Fibroblast of the conjunctiva (primary cell): ENCODE measurements at places on chromosomes 12 and 14.

- DNase-seq, result peak; percentile 66
Measured at GRCh38 chr12:65609359-65609771, 214.9 kb upstream of the HMGA2 start.

DNA sequence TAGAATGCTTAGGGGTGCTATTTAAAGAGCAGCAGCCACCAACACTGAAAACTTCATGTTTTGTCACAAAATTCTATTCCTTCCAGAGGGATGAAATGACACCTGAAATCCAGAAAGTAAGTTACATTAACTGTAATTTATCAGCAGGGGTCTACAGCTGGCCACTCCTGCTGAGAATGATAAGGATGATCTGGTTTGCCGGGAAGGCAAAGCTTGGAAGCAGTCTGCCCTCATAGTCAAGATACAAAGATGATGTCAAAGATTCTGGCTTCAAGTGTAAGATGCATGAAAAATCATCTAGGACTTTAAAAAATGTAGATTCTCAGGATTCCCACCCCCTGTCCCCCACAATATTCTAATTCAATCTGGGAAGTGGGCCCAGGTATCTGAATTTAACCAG, 58.4 kb downstream of the DCAF5 start:
- DNase-seq, result no peak

- no peak for DNase-seq
Measured at GRCh38 chr12:107511292-107511691, 174.3 kb upstream of the PWP1 start.

DNA sequence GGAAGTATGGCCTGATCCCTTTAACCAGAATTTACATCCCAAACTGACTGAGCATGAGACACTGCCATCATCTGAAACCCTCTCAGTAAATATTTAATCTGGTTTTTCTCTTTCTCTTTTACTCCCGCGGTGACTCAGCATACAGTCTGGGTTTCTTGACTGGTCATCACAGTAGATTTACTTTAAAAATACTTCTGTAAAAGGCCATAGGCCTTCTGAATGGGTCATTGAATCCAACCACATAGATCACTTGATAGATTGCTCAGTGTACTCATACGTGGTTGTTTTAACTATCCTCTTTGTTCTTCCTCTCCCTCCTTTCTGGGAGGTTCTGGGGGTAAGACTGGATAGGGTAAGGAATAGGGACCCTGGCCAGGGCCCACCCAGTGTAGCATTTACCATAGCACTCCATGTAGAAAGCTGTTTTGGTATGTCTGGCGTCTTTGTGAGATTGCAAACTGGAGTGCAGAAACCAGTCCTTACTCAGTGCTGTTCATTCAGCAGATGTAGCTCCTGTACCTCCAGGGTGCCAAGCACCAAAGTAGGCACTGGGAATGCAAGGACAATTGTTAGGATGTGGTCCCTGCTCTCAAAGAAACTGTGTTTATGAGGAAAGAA, 165.7 kb downstream of the SRGAP1 start:
- no peak for DNase-seq

DNA sequence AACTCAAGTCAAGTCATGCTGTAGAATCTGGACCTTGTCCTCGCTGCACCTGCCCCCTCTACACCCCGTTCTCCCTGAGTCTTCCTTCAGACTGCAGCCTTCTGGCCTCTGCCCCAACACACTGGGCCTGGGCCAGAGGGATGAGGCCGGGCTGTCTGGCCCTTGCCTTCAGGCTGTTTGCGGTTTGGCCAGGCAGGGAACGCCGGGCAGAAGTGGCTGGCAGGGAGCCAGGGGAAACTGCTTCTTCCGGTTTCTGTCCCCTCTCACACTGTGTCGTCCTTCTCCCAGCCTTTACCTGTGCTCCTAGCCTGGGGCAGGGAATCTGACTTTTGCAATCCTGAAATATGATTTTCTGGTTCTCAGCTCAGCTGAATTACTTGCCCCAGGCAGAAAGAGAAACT, 13.5 kb downstream of the DGLUCY start:
- no peak for DNase-seq

- DNase-seq, result no peak
Measured at GRCh38 chr14:97021001-97021400, 223.8 kb downstream of the VRK1 start.

DNA sequence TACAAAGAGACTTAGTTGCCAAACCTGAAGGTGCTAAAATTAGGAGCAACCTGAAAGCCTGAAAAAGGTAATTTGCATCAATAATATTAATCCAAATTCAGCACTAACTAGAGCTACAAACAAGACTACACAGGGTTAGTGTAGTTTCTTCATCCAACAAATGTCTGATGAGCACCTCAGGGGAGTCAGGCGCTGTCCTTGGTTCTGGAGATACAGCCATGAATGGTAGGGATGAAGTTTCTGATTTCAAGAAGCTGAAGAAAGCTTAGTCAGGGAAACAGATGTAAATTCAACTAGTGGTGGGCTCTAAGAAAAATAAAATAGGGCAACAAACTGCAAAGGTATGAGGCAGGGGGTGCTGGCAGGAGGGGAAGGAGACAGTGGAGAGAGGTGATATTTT, 266.3 kb downstream of the GLT1D1 start:
- no peak for DNase-seq

- no peak for DNase-seq
Measured at GRCh38 chr14:95233702-95234241, 76.4 kb upstream of the DICER1 start.

GRCh38 chr14:99314623-99315022, 42.6 kb upstream of the BCL11B start:
- no peak for DNase-seq

DNA sequence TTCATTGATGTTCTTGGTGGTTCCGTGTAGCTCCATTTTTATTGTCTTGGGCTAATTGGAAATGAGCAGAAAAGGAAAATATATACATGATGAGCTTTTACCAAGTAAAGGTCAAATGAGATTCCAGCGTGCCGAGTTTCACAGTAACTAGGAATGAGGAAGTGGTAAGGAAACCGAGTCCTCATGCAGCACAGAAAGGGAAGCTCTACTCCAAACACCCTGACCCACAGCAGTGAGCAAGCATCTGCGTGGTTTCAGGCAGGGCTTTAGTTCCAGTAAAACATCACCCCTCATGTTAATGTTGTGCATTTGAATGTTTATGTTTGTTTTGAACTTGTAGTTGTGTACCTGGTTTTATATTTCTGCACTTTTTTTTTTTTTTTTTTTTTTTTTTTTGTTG, 208.0 kb downstream of the SLC41A2 start:
- no peak for DNase-seq

DNA sequence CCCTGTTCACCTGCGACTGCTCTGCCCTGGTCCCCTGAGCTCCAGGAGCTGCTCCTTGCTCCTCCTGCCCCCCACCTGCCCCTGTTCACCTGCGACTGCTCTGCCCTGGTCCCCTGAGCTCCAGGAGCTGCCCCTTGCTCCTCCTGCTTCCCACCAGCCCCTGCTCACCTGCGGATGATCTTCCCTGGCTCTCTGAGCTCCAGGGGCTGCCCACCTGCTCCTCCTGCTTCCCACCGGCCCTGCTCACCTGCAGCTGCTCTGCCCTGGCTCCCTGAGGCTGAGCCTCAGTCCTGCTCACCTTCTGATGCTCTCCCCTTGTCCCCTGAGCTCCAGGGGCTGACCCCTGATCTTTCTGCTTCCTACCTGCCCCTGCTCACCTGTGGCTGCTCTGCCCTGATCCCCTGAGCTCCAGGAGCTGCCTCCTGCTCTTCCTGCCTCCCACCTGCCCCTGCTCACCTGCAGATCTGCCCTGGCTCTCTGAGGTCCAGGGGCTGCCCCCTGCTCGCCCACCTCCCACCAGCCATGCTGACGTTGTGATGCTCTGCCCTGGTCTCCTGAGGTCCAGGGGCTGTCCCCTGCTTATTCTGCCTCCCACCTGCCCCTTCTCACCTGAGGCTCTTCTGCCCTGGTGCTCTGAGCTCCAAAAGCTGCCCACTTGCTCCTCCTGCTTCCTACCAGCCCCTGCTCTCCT, 219.2 kb downstream of the TMEM121 start:
- DNase-seq, result no peak

- DNase-seq, result no peak
Measured at GRCh38 chr12:65868878-65869277, 44.6 kb downstream of the HMGA2 start.

- DNase-seq, result no peak
Measured at GRCh38 chr12:3797531-3798048, 44.7 kb upstream of the CRACR2A start.

DNA sequence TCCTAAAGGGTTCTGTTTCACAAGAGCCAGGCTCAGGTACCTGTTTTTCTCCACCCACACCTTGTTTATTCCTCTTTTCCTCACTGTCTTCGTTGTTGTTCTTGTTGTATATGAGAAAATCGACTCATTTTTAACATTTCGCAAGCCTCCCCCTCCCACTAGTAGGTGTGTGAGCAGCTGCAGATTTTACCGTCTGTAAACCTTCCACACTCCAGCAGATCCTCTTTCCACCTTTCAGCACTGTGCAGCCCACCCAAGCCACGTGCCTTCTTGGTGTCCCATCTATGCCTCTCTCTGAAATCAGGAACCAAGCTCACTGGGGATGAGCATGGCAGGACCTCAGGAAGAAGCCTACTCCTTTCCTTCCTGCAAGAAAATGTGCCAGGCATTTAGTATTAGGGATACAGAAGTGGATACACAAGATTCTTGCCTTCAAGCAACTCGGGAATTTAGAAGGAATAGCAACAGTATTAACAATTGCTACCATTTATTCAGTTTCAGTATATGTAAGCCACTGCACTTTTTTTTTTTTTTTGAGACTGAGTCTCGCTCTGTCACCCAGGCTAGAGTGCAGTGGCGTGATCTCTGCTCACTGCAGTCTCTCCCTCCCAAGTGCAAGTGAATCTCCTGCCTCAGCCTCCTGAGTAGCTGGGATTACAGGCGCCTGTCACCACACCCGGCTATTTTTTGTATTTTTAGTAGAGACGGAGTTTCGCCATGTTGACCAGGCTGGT, 113.6 kb downstream of the CHST11 start:
- DNase-seq, result no peak

DNA sequence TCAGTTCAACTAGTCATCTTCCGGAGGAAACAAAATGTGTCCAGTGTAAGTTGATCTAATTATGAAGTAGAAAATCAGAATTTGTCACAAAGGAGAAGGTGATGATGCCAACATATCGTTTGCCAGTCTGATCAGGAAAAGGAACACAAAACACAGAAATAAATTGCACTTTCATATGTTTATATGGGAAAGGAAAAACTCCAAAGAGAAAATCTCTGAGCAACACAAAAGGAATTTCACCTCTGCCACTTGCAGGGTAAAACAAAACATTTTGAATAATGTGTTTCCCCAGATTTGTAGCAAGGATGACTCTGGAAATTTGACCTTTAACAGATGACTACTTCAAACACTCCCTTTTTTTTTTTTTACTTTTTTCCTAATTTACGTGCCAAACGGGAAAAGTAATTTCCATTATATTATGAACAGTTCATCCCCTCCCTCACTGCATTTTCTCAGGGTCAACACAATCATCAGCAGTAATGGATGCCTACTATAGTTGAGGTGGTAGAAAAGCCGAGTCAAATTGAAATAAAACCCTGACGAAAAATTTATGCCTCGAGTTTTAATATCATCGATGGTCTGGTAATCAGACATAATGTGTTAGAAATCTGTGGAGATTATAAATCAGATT, 25.6 kb downstream of the MGAT4C start:
- DNase-seq, result no peak

DNA sequence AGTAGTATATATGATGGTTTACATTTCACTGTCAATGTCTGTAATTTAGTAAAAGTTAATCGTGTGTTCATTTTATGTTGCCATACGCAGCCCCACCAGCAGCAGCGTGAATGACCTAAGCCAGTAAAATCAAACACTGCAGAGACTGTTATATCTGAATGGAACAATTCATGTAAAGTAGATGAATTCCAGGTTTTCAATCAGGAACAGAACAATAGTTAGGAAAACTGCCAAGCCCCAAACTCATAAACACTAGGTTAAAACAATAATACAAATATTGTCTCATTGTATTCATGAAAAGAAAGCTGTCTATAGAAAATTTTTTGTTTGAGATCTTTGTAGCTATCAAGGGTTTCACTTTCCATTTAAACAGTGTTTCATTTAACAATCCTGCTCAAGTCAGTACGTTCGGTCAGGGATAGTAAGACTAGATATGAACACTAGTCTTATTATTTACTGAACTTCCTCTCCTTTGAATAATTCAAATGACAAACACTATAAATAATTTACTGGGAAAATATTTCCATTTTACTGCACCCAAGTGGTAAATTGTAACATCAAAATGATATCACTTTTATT, 256.8 kb upstream of the FLRT2 start:
- no peak for DNase-seq

- DNase-seq, result peak; percentile 88
Measured at GRCh38 chr14:75452900-75453816, 25.3 kb downstream of the JDP2 start.

GRCh38 chr12:131675126-131676080, 35.5 kb upstream of the SFSWAP start:
- no peak for DNase-seq

- no peak for DNase-seq
Measured at GRCh38 chr12:34291001-34291400, 268.7 kb downstream of the ALG10 start.

- DNase-seq, result no peak
Measured at GRCh38 chr12:26196421-26196716, 996 bp downstream of the SSPN start.

DNA sequence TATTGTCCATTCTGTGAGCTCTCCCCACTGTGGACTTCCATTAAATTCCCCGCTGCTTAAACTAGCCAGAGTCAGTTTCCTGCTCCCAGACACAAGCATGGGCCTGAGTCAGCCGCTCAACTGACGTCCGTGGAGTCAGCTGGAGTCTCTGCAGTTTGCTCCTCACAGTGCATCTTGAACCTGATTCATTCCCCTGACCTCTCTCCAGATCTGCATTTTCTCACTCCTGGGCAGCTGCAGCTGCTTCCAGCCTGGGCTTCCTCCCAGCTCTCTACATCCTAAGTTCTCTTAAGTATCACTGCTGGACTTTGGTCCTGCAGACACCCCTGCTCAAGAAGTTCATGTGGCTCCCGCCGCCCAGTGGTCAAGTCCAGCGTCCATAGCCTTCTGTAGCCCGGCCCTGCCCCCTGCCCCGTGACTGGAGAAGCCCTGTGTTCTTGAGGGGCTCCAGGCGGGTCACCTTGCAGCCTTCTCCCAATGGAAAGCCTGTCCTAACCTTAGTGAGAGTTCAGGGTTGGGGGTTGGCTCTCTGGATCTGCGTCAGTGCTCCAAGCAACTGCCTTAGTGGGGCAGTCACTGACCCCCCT, 20.0 kb downstream of the NFKBIA start:
- DNase-seq, result peak; percentile 78

GRCh38 chr12:92926549-92926948, 2.5 kb downstream of the EEA1 start:
- DNase-seq, result no peak

- no peak for DNase-seq
Measured at GRCh38 chr12:92470608-92471021, 232.2 kb upstream of the PLEKHG7 start.
